ENCODE measurements at places on chromosomes 16 and 17.
A peak's percentile ranks its signal among the peaks of the same experiment; 100 is the strongest.

GRCh38 chr17:57920916-57921703 lies 34.1 kb downstream of the CUEDC1 start:
- no peak for DNase-seq

DNA sequence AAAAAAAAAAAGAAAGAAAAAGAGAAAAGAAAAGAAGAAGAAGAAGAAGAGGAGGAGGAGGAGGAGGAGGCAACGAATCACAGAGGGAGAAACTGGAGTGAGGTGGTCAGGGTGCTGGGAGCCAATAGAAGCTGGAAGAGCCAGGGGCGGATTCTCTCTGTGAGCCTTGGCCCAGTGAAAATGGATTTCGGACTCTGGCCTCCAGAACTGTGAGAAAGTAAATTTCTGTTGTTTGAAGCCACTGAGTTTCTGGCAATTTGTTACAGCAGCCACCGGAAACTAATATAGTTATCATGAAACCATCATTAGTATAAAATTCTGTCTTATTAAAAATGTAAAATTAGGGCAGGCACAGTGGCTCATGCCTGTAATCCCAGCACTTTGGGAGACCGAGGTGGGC lies 27.7 kb upstream of the WFIKKN2 start:
- no peak for DNase-seq

GRCh38 chr16:29862383-29862883 lies 593 bp downstream of the CDIPT start:
- no peak for DNase-seq

GRCh38 chr17:1365445-1366039 lies 34.5 kb downstream of the YWHAE start:
- DNase-seq: no peak

- DNase-seq: no peak
Measured at GRCh38 chr16:27098366-27099049, 31.8 kb downstream of the C16orf82 start.

DNA sequence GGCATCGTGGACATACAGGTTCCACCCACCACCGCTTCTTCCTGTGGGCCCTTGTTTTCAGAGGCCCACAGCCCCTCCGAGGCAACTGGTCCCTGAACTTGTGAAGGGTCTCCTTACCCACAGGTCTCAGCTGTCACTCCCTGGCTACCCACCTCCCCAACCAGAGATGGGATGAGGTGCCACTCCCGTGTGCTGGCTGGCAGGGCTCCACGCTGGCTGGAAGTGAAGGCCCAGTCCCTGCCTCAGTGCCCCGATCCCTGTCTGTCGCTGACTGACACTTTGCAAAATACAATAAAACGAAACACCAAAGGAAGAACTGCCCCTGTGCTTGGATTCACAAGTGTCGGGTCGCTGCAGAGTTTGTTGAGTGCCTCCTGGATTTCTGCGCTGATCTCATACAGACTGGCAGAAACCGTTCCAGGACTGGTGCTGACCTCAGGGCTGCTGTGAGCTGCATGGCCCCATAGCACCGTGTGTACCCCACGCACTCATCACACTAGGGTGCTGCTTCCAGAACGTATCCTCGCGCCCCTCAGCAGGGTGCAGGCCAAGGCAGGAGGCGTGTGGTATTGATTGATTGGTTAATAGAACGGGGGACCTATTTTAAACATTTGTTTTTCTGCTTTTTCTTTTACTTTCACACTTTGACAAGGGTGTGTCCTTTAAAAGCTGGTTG lies 57.0 kb downstream of the PGS1 start:
- DNase-seq: no peak

- no peak for DNase-seq
Measured at GRCh38 chr17:77772461-77772897, 186.0 kb upstream of the TNRC6C start.

GRCh38 chr17:80793421-80793820 lies 198.2 kb upstream of the CHMP6 start:
- no peak for DNase-seq

DNA sequence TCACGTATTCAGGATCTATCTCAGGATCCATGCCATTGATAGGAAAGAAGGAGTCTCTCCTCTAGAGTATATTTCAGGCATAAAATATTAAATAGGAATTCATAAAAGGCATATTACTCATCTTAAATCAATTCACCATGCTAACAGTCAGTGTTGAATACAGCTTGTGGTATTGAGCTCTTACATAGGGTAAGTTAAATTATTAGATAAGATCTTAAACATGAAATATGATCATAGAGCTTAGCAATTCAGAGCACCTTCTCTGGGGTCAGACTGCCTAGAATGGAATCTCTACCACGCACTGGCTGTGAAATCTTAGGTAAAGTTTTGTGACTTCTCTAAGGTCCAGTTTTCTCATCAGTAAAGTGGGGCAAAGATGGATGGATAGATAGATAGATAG lies 20.7 kb downstream of the MARCHF10 start:
- DNase-seq: no peak

- DNase-seq: peak; percentile 28
Measured at GRCh38 chr17:80818871-80819270, 172.8 kb upstream of the CHMP6 start.

GRCh38 chr16:86258713-86259112 lies 251.6 kb upstream of the FOXF1 start:
- no peak for DNase-seq

DNA sequence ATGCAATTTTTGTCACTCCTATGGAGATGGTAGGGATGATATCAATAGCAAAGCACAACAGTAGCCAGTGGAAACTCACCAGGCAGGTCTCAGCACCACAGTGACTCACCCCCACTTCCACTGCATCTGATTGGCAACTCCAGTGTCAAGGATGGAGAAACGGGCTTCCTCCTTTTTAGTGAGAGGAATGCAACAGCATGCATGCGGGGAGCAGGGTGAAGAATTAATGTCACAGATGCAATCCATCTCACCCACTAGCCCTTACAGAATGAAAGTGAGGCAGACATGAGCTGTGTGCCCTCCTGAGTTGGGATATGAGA lies 467.0 kb upstream of the C16orf82 start:
- DNase-seq: no peak

GRCh38 chr17:12047681-12048376 lies 27.2 kb downstream of the MAP2K4 start:
- no peak for DNase-seq

- DNase-seq: no peak
Measured at GRCh38 chr17:82320956-82321927, 3.8 kb upstream of the CD7 start.

DNA sequence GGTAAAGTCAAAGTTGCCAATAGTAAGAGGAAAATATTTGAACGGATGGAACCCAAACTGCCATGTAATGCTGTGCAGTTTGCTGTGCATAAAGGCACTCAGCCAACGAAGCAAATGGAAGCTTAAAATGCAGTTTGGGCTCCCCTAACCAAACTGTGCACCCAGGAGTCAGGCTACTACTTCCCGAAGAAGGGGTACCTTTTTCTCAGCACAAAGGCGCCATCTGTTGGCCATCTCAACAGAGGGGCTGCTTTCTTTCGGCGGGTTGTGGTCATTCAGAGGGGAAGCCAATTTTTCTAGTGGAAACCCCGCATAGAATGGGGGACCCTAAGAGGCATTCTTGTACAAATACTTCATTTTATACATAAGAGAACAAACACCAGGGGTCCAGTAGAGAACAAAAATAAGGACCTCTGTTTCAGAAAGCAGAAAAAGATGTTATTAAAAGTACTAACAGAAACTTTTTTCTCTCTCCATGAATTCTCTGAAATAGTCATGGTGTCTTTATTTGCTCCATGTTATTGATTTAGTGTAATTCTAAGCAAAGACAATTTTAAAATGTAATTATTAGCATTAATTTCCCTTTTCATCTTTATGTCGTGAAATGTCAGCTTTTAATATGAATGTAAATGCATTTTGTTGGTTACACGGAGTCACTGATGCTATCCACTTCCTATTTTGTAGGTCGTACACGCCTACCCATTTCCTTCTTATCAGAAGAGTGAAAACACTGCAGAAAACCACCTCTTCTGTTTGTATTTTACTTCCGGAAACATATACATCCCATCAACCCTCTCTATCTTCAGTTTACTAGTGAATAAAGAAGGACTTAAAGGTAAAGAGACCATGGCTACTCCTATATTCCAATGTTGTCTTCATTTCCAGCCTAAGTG lies 453.3 kb downstream of the KCNJ2 start:
- no peak for DNase-seq

All from RWPE2 (cell line).